ENCODE measurements at places on chromosomes 7 and 10. TPM values are rescaled to one million over a fixed set of nuclear protein-coding genes. Genes with fewer than 3 reads are reported as not detected.

The RASSF4 gene
- 5.0 TPM for total RNA-seq

The CROT gene
- total RNA-seq, result 5.7 TPM

The GARIN1A gene
- total RNA-seq, result 0.57 TPM

The LIPN gene
- total RNA-seq, result not detected

The SPDYE11 gene
- not detected for total RNA-seq

The CLCN1 gene
- 0.05 TPM for total RNA-seq

The ASB10 gene
- not detected for total RNA-seq

All from A549 treated with dexamethasone at 1 μM for 4 hours (cell line).